SK-N-SH (cell line): ENCODE measurements at places on chromosomes 1 and 21. TPM values are rescaled to one million over a fixed set of nuclear protein-coding genes. Genes with fewer than 3 reads are reported as not detected.

RAB42 gene
- 4.6 and 5.5 TPM in 2 replicates for polyA plus RNA-seq

EPHX1 gene
- 22.6 and 45.7 TPM in 2 replicates for polyA plus RNA-seq

FOXD2 gene
- polyA plus RNA-seq: not detected in 2 replicates

CD1E gene
- polyA plus RNA-seq: not detected in 2 replicates

CD58 gene
- polyA plus RNA-seq: 18.1 and 25.9 TPM in 2 replicates

SPRR1B gene
- not detected in 2 replicates for polyA plus RNA-seq

AMY1C gene
- polyA plus RNA-seq: not detected in 2 replicates

TDRD5 gene
- not detected in 2 replicates for polyA plus RNA-seq

SPATA45 gene
- polyA plus RNA-seq: 0.24 TPM in 1 of 2 replicates, not detected in the other

GJB3 gene
- polyA plus RNA-seq: not detected in 2 replicates

LRRC40 gene
- polyA plus RNA-seq: 5.6 and 6.3 TPM in 2 replicates

SELENOF gene
- 155 and 188 TPM in 2 replicates for polyA plus RNA-seq

SLC30A10 gene
- 0.02 TPM in 2 replicates for polyA plus RNA-seq

RGS18 gene
- not detected in 2 replicates for polyA plus RNA-seq

RHBG gene
- 0.18 TPM in 1 of 2 replicates, not detected in the other for polyA plus RNA-seq
